Left ventricle myocardium superior (tissue), 1 donor: ENCODE measurements at places on chromosomes 1 and 21.

DNA sequence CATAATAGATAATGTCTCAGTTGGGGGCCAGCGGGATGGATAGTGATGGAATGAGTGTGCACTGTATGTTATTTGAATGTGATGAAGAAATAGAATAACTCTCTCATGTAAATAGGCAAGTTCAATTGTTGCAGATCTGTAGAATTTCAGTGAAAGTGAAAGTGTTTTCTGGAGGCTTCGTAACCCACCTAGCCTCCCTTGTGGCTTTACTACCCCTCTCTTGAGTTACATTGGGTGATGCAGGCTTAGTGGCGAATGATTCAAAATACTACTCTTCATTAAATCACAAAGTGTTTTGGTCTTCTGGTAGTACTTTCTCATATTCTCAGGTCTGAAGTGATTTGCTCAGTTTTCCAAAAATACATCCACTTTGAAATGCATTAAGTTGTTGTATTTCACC is 411.9 kb downstream of the ZP4 start:
- DNase-seq, result no peak

GRCh38 chr1:10449751-10450150 is at the start of gene CORT:
TSS of gene CORT (plus strand) at chr1:10450031. CDS start at chr1:10450224, 193 bp downstream.
- no peak for DNase-seq

GRCh38 chr21:46131588-46131837 is 23.9 kb downstream of the FTCD start:
- no peak for DNase-seq

- no peak for DNase-seq
Observed at GRCh38 chr1:167880580-167881021, 33.3 kb downstream of the ADCY10 start.

GRCh38 chr1:51439053-51439452 is 80.0 kb downstream of the EPS15 start:
- no peak for DNase-seq

DNA sequence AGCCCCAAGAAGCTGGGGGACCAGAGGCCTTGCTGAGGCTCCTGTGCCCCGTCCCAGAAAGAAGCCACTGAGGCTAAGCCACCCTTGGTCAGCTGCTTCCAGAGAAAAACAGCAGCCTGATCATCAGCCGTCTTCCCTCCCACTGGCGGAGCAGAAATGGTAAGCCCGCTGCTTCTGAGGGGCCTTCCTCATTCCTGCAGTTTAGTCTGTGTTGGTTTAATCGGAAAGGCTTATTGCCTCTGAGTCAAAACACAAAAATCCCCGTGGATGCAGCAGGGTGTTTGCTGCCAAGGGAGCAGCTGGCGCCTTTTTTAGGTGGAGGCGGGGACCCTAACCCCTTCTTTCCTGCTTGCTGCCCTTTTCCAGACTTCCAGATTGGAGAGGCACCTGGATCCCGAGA is 33.9 kb downstream of the SPSB1 start:
- no peak for DNase-seq

- no peak for DNase-seq
Observed at GRCh38 chr1:21647431-21648351, 21.5 kb downstream of the RAP1GAP start.

DNA sequence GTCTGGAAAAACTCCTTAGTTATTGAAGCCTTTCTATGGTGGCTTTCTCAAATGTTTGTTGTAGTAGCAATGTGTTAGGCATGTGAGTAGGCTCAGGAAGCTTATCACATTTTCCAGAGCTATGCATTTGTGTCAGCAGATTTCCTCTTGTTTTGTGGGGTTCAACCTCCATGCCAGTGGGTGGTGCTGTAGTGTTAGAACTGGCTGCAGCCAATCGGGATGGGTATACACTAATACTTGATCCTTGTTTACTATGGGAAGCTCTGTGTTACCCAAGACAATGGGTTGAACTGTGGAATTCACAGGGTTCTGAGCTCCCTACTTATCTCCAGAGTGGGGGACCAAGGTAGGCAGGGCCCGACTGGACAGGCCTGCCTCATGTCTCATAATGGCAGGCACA is 348.5 kb upstream of the ADAMTS5 start:
- no peak for DNase-seq

DNA sequence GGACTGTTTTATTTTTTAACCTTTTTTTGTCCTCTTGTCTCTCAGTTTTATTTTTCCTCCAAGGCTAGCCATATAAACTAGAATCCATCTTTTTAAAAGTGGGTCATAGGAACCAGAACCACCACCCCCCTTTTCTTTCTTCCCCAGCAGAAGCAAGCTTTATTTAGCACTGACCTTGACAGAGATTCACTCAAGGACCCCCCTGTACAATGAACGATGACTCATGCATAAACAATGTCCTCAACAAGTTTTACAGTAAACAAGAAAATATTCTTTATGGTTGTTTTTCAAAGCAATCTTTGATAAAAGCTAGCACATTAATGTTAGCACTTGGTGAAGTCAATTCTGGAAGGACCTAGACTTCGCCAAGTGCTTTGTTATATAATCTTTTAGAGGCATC is 14.1 kb downstream of the PKN2 start:
- DNase-seq, result no peak

DNA sequence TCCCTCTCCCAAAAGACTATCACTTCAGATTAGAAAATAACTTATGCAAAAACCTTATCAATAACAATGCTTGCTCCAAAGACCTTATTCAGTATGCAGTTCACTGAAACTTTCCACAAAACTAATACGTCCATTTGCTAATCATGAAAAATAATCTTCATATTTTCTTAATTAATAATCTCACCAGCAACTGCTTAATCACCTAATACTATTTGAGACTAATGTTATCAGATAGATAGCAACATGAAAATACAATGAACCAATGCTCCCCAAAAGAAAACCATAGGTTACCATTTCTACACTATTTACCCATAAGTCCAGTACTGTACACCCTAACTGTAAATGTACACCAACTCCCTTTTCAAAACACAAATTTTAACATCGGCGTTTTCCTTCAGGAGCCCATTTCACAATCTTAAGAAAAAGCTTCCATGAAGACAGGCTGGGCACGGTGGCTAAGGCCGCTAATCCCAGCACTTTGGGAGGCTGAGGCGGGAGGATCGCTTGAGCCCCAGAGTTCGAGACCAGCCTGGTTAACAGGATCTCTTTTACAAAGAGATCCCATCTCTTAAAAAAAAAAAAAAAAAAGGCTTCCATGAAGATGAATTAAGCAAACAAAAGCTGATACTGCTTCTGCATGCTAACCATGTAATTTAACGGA is 1.7 kb downstream of the GNB1 start:
- no peak for DNase-seq

GRCh38 chr1:27606708-27607238 is 2.8 kb upstream of the AHDC1 start:
- no peak for DNase-seq

DNA sequence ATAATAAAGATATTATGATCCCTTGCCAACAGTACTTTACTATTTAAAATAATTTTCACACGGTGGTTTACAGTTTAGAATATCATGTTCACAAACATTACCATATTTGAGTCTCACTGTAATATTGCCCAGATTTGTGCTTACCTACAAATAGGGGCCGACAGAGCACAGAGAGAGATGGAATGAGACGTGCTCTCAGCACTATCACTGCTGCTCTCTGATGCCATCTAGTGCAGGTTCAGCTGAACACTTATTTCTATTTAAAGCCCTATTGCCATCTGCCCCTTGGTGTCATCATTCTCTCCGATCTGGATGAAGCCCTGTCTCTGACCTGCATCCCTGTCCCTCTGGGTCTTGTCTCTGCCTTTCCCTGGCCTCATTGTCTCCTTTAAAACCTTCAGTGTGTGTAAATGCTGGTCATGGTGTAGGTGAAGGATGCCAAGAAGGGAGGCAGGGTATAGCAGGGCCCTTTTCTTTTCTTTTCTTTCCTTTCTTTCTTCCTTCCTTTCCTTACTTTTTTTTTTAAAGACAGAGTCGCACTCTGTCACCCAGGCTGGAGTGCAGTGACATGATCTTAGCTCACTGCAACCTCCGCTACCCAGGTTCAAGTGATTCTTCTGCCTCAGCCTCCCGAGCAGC is 6.9 kb upstream of the GPATCH4 start:
- DNase-seq, result no peak

DNA sequence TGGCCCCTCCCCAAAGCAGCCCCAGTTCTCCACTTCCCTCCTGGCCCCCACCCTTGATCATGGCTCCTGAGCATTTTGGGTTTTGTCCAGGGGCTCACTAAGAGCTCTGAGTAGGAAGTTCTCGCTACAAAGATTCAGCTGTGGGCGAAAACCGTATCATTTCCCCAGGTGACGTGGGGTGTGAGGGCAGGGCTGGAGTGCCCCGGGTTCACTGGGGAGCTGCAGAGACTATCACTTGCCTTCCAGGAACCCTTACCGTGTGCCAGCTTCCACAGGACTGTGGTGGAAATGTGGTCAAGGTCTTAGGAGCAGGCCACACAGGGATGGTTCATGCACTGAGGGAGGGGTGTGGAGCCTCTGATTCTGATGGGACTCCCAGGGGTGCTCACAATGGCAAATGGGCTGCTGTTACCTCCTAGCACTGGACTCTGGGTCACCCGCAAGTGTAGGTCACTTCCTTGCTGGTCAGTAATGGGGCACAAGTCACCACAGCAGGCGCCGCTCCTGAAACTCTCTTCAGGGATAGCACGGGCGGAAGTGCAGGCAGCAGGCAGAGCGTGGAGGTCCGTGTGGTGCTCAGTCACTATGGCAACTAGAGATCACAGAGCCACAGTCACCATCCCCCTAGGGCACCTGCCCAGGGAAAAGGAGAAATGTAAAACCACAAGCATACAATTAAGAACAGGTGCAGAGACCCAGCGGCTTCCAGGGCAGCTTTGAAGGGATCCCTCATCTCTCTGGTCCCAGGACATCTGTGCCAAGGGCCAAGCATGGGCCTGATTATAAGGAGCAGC is 35.4 kb downstream of the RSPH1 start:
- DNase-seq, result no peak

DNA sequence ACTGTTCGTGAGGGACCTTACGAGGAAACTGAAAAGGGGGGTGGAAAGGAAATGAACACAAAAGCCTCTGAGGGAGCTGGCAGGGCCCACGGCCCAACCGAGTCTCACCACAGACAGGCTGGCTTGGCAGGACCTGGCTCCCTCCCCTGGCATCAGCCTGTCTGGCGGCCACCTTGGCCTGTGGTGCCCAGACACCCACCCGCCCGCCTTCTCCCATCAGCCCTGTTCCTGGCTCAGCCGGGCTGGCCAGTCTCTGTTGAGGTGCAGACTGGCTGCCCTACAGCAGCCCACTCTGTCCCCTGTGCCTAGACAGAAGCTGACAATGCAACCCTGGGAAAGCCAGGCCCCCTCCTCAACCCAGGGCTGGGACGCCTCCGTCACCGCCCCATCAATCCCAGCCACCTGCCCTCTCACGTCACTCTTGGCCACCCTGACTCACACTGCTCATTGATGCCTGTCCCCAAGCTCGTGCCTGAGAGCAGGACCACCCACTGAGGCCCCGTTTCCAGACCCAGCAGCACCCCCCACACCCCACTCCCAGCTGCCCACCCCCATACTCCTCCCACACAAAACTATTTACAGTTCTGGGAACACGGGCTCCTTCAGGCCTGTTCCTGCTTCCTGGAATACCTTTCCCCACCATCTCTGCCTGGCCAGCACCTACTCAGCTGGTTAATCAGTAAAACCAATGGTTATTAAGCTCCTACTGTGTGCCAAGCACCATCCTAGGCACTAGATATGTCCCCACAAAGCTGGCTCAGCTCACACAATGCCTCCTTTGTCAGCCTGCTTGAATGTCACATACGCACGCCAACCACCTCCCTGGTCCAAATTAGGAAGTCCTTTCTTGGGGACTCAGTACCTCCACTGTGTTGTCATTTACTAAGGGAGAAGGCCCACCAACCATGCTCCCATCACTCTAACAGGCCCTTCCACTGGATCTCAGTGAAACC is 22.7 kb downstream of the SDC3 start:
- no peak for DNase-seq

DNA sequence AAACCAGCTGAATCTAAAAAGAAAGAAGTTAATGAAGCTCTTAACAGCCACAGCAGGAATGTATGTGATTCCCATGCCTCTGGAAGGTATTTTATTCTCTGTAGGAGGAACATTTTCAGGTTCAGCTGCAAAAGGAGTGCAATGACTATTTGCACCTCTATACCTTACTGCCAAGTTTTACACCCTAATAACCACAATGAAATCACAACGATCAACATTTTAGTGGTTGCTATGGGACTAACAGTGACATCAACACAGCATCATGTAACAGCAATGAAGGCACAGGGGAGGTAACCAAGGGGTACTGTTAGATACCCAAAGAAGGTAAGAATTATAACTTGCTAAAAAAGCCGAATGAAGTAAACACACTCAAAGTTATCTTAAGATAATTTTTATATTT is 116.3 kb upstream of the HP1BP3 start:
- DNase-seq, result no peak

GRCh38 chr1:167229719-167230385 is 9.2 kb downstream of the POU2F1 start:
- DNase-seq, result no peak

DNA sequence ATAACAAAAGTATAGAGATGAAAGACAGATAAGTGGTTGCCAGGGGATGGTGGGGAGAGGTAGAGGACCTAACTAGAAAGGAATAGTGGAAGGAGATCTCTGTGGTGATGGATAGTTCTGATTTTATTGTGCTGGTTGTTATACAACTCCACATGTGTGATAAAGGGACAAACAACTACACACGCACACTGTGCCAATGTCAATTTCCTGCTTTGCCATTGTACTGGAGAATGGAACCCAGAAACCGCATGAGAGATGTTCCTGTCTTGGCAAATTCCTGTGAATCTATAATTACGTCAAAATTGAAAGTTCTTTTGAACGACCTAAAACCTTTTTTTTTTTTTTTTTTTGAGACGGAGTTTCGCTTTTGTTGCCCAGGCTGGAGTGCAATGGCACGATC is 11.0 kb downstream of the TNFRSF9 start:
- DNase-seq, result no peak

GRCh38 chr1:31511848-31512615 is 64.3 kb upstream of the TINAGL1 start:
- no peak for DNase-seq

GRCh38 chr1:174112489-174113162 is 46.7 kb upstream of the RABGAP1L start:
- no peak for DNase-seq
